ENCODE measurements at places on chromosomes 2 and 18.

DNA sequence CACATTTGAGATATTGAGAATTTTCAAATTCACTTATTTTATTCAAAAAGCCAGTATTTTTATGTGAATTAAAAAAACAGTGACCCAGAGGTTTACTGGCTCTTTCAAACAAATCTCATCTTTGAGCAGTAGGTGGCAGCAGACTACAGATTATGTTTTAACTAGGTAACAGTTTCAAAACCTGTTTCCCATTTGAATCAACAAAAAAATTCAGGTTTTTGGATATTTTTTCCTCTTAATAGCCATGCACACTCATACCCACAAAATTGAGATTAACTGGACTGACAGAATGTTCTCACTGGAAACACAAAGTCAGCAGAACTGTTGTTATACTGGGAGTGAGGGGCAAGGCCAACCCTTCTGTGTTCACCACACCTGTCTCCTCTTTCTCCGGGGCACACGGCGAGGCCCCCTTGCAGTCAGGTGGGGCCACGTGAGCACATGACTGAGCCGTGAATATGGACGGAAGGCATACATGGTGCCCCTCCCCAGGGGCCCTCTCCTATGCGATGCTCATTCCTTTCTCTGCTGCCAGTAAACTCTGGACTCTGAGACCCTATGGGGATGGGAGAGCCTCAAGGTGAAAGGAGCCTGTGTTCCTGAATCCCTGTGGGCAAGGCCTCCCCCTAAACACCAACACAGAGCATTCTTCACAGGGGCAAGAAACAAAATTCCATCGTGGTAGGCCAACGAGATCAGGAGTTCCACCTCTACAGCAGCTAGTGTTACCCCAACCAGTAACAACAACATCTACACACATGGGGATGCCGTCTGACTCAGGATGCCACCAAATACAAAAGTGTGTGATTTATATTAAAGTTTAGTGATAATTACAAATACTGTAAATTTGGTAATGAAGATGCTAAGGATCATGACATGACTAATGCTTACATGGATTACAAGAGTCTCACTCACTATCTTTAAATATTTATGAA lies 80.4 kb downstream of the LPIN2 start:
- DNase-seq = peak; percentile 62

DNA sequence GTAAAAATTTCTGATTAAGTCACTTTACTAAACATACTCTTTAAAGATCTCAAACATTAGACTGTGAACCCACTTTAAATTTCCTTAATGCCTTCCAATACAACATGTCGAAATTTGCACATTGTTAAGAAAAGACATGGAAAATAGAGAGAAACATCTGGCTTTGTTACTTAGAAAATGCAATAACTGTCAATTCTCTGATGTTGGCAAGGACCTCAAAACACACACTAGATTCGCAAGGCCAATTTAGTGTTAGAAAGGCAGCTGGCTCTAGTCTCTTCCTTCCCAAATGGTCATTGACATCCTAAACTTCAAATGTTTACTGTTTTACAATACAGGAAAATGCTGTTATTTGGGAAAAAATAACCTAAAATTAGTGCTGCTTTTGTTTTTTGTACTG lies 110.6 kb downstream of the UPP2 start:
- no peak for DNase-seq

DNA sequence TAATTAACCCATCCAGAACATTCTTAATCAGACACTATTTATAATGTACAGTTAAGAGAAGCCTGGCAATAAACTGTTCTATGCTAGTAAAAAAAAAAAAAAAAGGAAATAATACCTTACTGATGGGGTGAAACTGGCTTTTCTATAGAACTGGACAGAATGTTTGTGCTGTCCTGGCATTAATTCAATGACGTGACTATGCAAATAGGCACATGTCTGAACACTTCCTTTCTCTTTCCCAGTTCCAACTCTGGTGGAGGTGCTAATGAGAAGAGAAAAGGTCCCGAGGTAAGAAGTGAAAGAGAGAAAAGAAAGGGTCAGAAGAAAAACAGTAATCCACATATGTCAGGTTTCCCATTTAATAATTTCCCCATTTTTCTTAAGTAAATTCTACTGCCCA lies 508.4 kb downstream of the ZEB2 start:
- no peak for DNase-seq

GRCh38 chr2:236882930-236883329 lies 202.8 kb upstream of the COPS8 start:
- DNase-seq = no peak

- DNase-seq = no peak
These were observed 125.8 kb downstream of the NETO1 start for GRCh38 chr18:72742002-72742401.

DNA sequence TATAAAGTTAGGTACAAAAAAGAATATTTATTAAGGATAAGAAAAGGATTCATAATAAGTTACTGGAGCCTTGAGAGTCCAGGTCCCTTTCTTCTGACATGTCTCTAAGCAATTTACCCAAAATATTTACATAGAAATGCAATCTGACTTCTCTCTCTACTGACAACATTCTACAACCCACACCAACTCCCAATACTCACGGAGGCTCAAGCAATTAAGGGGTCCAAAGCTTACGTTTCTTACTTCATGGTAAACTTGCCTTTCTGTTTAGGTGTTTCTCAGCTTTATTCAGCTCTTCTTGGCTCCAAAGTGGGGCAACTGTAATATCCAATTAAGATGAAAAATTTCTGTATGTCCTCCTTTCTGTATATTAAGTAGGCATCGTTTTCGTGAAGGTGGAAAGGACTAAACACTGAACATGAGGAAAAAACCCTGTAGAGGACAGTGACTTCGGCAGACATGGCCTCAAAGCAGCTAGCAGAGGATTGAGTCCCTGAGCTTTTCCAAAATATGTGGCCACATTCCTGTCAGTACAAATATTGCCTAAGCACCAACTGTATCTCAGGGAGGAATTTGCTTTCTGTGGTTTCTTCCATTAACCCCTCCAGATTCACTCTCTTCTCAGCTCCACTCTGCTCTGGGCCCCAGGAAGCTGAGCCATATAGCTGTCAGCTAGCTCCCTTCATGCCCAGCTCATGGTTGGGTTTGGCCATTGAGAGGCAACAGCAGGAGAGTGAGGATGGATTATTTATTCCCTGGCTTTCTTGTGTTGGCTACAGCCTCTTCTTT lies 67.9 kb upstream of the GLS start:
- DNase-seq = no peak

GRCh38 chr2:119439574-119440500 lies 8.2 kb downstream of the TMEM37 start:
- no peak for DNase-seq

DNA sequence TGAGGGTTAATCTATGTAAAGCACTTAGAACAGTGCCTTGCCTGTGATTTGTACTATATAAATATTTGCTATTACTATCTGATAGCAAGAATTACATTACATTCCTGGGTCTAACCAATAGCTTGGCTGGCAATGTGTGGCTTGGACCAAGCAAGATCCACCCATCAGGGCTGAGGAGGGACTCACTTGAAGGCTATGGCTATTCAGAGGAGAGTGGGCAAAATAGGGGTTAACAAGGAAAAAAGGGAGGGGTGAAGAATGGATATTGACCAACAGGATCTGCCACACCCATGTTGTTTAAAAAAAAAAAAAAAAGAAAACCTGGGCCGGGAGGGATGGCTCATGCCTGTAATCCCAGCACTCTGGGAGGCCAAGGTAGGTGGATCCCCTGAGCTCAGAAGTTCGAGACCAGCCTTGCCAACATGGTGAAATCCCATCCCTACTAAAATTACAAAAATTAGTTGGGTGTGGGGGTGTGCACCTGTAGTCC lies 20.0 kb upstream of the TMBIM1 start:
- no peak for DNase-seq

- DNase-seq = no peak
These were observed 1303.2 kb upstream of the CELF4 start for GRCh38 chr18:38868757-38869156.

DNA sequence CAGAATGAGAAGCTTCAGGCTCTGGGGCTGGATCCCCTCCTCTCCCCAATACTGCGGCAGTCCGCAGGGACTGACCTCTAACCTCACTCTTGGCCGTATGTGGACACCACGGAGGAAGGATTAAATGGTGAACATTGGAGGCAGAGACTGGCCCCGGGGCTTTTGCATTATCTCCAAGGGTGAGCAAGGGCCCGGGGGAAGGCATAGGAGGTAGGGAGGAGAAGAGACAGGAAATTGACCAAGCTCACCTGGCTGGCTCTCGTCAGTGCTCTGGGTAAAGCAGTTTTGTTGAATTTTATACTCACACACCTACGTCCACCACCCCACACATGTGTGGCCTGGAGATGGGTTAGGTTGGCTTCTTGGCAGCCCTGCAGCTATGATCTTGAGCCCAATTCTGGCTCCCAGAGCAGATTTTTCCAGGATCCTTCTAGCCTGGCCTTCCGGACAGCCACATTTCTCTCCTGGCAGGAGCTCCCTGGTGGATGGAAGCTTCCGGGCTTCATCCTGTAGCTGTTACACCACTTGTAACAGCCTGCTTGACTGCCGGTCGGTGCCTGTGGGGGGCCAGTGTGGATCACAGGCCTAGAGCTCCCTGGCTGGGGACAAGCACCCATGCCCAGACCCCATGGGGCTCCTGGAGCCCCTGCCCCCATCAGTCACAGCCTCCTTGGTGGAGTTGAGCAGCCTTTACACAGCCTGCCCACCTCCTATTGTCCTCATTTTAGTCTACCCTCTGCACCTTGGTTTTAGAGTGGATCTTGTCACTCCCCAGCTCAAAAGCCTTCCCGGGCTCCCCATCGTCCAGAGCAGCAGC lies 7.6 kb downstream of the ITM2C start:
- DNase-seq = no peak

DNA sequence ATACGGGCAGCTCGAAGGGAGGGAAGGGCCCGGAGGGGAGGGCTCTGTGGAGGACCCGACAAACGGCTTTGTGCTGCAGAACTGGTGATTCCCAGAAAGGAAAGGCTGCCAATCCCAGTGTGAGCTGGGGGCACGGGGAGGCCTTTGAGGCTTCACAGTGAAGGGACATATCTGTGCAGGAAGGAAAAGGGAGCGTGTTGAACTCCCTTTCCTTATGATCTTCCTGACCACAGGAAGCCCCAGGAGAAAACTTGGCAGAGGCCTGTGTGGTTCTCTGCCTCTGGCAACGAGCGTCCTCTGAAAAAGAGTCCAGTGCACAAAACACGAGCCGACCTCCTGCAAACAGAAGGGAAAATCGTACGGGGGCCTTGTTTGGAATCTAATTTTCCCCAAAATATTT lies 683.5 kb upstream of the SALL3 start:
- DNase-seq = no peak

DNA sequence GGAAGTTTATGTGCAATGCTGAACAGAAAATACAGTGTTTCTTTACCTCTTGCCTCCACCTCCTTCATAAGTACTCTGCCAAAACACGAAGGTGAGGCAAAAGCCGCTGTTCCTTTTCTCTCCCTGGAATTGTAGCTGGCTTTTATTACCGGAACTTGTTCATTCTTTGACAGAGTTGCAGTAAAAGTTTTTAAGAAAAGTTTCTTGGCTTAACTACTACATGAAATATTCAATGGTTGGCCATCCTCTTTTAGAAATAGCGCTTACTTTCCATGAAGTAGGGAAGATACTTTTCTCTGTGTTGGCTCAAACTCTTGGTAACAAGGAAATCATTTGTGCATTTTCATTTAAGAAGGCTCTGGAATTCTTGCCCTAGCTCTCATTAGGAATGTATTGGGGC lies 950.7 kb upstream of the FANCL start:
- DNase-seq = no peak

- no peak for DNase-seq
These were observed 84.1 kb upstream of the EPC2 start for GRCh38 chr2:148560496-148560895.

DNA sequence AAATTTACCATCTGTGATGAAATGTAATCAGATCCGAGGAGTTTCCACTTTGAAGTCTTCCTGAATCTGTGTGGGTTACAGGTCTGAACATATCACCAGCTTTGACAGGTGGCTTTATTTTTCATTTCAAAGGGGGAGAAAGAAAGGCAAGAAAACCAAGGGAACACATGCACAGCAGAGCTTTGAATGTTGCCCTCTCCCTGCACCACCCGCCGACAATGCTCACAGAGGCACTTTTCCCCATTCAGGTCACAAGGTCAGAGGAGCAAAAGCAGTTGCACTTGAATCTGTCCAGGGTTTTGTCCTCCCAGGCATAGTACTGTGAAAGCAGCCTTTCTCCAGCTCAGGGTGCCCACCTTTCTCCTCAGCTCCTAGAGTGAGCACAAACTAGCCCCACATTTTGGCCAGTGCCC lies 130.2 kb downstream of the OSR1 start:
- no peak for DNase-seq

GRCh38 chr2:11093467-11093866 lies 61.8 kb upstream of the SLC66A3 start:
- DNase-seq = no peak

- DNase-seq = no peak
These were observed 212.5 kb upstream of the HAAO start for GRCh38 chr2:43004879-43005244.

DNA sequence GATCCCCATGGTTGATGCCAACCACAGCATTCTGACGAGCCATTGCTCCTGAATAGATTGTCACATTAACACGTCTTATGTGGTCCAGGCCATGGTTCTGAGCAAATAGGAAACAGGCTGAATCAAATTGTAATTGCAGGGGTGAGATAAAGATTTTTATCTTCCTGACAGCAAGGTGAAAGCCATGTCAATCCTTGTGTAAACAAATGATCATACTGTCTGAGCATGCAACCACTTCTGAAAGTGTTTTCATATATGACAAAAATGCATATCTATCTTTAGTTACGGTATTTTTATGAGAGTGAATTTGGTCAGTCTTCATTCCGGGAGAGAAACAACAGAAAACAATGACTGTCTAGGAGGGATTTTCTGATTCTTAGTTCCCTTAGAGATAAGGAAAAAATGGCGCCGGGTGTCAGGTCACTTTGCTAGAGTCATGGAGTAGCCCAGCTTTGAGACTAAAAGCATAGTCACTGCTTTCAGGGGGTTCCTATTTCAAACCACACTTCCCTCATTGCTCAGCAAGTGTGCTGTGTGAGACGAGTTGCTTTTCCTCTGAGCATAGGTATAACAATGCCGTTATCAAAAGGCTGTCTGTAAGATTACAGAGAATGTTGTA lies 958.9 kb downstream of the DCDC2C start:
- DNase-seq = no peak

- peak; percentile 61 for DNase-seq
These were observed 721 bp downstream of the ADAM17 start for GRCh38 chr2:9554921-9555296.

- DNase-seq = peak; percentile 83
These were observed 86.3 kb upstream of the NPAS2 start for GRCh38 chr2:100733391-100734187.
